SK-N-SH (cell line): ENCODE measurements at places on chromosomes 4 and X. TPM values are rescaled to one million over a fixed set of nuclear protein-coding genes. Genes with fewer than 3 reads are reported as not detected.
A peak's percentile ranks its signal among the peaks of the same experiment; 100 is the strongest.

DNA sequence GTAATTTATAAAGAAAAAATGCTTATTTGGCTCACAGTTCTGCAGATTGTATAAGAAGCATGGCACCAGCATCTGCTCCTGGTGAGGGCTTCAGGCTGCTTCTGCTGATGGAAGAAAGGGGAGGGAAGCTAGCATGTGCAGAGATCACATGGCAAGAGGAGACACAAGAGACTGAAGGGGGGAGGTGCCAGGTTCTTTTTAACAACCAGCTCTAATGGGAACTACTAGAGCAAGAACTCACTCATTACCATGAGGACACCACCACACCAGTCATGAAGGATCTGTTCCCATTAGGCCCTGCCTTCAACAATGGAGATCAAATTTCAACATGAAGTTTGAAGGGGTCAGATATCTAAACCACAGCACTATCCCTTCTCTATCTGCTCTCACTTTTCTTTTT is 9.4 kb upstream of the COPS4 start:
- H3K27me3 ChIP-seq = no peaks in the 10 kb centered on the region
- H3K36me3 ChIP-seq = no peaks in the 10 kb centered on the region
- DNase-seq = no peak

GRCh38 chr4:137509855-137510282 is 22.4 kb downstream of the PCDH18 start:
- no peak overlapping the region; the same call in 1 of the 2 replicates for H3K27ac ChIP-seq
- no peak overlapping the region for H3K4me3 ChIP-seq
- no peaks in the 10 kb centered on the region for H3K36me3 ChIP-seq
- DNase-seq = no peak
- H3K27me3 ChIP-seq = no peaks in the 10 kb centered on the region
- 0 out of 2 replicates have a peak, but pooled peaks cover 6% of the 10 kb centered on the region for H3K4me1 ChIP-seq

The CT47C1 gene
- polyA plus RNA-seq = not detected in 2 replicates

- H3K4me3 ChIP-seq = no peak overlapping the region
- no peaks in the 10 kb centered on the region for H3K36me3 ChIP-seq
- H3K27ac ChIP-seq = no peak overlapping the region
- no peaks in the 10 kb centered on the region; the same call in 1 of the 2 replicates for H3K27me3 ChIP-seq
Observed at GRCh38 chrX:135651647-135652295, 61.7 kb upstream of the CT45A1 start.

The CSAG3 gene
- polyA plus RNA-seq = 72.2 and 115 TPM in 2 replicates

The MAPK10 gene
- 8.1 and 13.0 TPM in 2 replicates for polyA plus RNA-seq

The SPARCL1 gene
- polyA plus RNA-seq = not detected in 2 replicates

- H3K4me3 ChIP-seq = no peak overlapping the region
- H3K4me1 ChIP-seq = peaks cover 12% of the 10 kb centered on the region; the same call in 1 of the 2 replicates
- no peak for DNase-seq
Observed at GRCh38 chr4:8344377-8344776, 74.8 kb downstream of the HTRA3 start.

- H3K4me1 ChIP-seq = no peaks in the 10 kb centered on the region
- peaks cover 6% of the 10 kb centered on the region; the same call in 1 of the 2 replicates for H3K36me3 ChIP-seq
- H3K4me3 ChIP-seq = no peak overlapping the region
Observed at GRCh38 chrX:13662355-13662791, 9.4 kb downstream of the TCEANC start.

The PF4V1 gene
- polyA plus RNA-seq = not detected in 2 replicates

- H3K27ac ChIP-seq = no peak overlapping the region
- H3K4me1 ChIP-seq = peaks cover 3% of the 10 kb centered on the region; the same call in 1 of the 2 replicates
- no peak overlapping the region for H3K4me3 ChIP-seq
- DNase-seq = no peak
- H3K27me3 ChIP-seq = no peaks in the 10 kb centered on the region
- H3K36me3 ChIP-seq = no peaks in the 10 kb centered on the region
Observed at GRCh38 chr4:151766691-151767090, 5.9 kb upstream of the GATB start.

DNA sequence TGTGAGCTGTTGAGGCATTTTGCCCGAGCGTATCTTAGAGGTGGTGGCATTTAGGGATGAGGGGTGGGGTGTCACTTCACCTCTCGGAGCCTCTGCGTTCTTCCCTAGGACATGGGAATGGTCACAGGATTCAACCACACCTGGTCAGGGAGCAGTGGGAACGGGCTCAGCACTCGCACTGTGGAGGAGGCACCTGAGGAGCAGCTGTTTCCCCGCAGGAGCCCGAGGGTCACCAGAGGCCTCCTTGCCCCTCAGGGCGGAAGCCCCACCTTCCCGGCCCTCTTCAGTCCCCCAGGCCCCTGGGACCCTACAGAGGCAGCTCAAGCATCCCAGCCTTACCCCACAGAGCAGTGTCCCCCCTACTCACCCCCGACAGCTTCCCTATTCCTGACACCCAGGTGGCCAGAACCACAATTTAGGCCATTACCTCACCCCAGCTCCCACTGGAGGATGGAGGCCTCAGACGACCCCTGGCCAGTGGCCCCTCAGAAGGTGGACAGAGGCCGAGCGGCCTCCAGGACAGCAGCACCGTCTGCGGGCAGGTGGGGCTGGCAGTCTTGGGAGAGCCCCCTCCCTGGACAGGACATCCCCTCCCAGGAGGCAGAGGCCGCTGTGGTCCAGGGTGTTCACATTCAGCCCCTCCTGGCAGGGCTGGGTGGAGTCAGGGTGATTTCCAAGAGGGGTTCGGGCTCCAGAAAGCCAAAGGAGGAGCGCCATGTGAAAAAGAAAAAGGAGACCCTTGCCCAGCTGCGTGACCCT is 4.2 kb upstream of the HTRA3 start:
- H3K4me3 ChIP-seq = no peak overlapping the region
- no peak for DNase-seq
- no peaks in the 10 kb centered on the region for H3K36me3 ChIP-seq
- H3K27ac ChIP-seq = no peak overlapping the region

- H3K36me3 ChIP-seq = no peaks in the 10 kb centered on the region
- no peaks in the 10 kb centered on the region for H3K27me3 ChIP-seq
- no peaks in the 10 kb centered on the region for H3K4me1 ChIP-seq
- H3K27ac ChIP-seq = no peak overlapping the region
- no peak overlapping the region for H3K4me3 ChIP-seq
Observed at GRCh38 chrX:31058284-31058683, 13.6 kb downstream of the FTHL17 start.

DNA sequence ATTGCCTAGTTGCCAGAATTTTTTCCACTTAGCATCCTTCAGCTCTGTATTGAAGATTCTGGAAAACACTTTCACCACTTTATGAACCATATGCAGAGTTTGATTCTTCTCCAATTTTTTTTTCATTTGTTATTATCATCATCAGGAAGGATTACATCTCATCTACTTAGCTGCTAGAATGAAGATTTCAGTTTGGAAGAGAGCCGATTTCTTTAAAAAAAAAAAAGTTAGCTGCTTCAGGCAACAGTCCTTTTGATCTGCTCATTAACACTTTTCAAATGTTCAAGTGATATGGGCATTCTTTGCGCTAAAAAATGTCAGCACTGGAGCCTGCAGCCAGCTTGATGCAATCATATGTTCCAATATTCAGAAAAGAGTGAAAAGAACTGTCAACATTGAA is 76.2 kb downstream of the ANTXR2 start:
- H3K27ac ChIP-seq = no peak overlapping the region
- DNase-seq = no peak
- no peak overlapping the region for H3K4me3 ChIP-seq
- H3K27me3 ChIP-seq = no peaks in the 10 kb centered on the region

GRCh38 chr4:182126603-182127002 is 116.6 kb upstream of the TENM3 start:
- H3K27ac ChIP-seq = no peak overlapping the region
- no peaks in the 10 kb centered on the region for H3K36me3 ChIP-seq

GRCh38 chr4:163590619-163591264 is 96.3 kb downstream of the TMA16 start:
- H3K4me1 ChIP-seq = no peaks in the 10 kb centered on the region
- no peaks in the 10 kb centered on the region for H3K36me3 ChIP-seq
- H3K27ac ChIP-seq = no peak overlapping the region
- DNase-seq = no peak

The C4orf50 gene
- under 0.01 and 0.03 TPM in 2 replicates for polyA plus RNA-seq

GRCh38 chrX:136146614-136147314 is 569 bp upstream of the FHL1 start:
- no peaks in the 10 kb centered on the region for H3K36me3 ChIP-seq
- DNase-seq = no peak
- no peaks in the 10 kb centered on the region; the same call in none of the 2 replicates for H3K4me1 ChIP-seq
- no peaks in the 10 kb centered on the region; the same call in 1 of the 2 replicates for H3K27me3 ChIP-seq
- peak overlapping the region; percentile 60 for H3K4me3 ChIP-seq

DNA sequence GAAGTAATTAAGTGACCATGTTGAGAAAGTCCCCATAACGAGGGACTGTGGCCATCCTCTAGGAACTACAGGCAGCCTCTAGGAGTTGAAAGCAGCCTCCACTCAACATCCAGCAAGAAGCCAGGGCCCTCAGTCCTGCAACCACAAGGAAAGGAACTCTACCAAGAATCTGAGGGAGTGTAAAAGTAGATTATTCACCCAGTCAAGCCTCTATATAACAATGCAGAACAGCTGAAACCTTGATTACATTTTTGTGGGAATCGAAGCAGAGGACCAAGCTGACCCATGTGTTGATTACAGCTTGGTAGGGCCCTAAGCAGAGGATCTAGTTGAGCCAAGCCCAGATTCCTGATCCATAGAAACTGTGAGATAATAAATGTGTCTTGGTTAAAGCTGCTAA is 17.1 kb downstream of the RPS6KA6 start:
- no peak overlapping the region for H3K27ac ChIP-seq
- no peaks in the 10 kb centered on the region for H3K27me3 ChIP-seq
- H3K4me3 ChIP-seq = no peak overlapping the region
